ENCODE measurements at places on chromosomes 4 and X. TPM values are rescaled to one million over a fixed set of nuclear protein-coding genes. Genes with fewer than 3 reads are reported as not detected.

DNA sequence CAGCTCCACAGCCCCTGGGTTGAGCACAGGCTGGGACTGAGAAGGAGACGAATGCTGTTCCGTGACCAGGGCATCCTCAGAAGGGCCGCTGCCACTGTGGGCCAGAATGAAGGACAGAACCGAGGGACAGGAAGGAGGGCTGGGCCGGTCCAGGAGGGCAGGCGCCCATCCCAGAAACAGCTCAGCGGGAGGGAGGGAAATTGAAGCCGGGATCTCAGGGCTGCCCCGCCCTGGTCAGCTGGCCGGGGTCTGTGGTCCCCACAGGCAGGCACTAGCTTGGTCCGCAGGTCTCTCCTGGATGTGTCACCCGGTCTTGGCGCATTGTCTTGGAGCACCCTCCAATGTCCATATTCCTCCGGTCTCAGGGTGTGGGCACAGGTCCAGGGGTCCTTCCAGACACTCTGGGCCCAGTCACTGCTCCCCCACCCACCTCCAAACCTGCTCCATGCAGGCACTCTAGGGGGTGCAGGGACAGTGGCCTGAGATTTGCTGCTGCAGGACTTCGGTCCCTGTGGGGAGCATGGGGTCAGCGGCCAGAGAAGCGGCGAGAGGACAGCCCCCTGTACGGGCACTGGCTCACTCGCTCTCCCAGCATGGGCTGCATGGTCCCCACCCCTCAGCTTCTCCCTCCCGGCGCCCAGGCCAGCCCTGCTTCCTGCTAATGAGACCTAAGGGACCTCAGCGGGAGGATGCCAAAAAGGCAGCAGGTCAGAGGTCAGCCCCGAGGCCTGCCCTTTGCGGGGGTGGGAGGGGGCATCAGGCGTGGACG is 23.9 kb upstream of the MXD4 start:
- DNase-seq, result no peak

Gene ZNF157
- 0.20 TPM for total RNA-seq

- no peak for DNase-seq
Observed at GRCh38 chrX:99480728-99481127, 929.3 kb downstream of the PCDH19 start.

DNA sequence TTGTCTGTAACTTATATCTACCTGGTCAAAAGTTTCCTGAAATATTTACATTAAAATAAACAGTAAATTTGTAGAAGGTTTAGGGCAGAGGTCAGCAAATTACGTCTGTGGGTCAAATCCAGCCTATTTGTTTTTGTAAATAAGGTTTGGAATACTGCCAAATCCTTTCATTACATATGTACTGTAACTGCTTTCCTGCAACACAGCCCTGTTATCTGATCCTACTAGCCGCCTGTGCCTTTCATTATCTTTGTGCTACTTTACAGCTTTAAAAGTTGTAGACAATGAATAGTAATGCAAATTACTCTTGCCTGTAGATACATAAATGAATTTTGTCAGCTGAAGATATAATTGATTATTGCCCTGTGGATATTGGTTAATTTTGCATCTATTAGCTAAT is 369.6 kb upstream of the SLC7A11 start:
- DNase-seq, result no peak

Gene HPGD
- total RNA-seq, result 45.4 TPM

- no peak for DNase-seq
Observed at GRCh38 chr4:2587213-2587823, 50.9 kb downstream of the FAM193A start.

DNA sequence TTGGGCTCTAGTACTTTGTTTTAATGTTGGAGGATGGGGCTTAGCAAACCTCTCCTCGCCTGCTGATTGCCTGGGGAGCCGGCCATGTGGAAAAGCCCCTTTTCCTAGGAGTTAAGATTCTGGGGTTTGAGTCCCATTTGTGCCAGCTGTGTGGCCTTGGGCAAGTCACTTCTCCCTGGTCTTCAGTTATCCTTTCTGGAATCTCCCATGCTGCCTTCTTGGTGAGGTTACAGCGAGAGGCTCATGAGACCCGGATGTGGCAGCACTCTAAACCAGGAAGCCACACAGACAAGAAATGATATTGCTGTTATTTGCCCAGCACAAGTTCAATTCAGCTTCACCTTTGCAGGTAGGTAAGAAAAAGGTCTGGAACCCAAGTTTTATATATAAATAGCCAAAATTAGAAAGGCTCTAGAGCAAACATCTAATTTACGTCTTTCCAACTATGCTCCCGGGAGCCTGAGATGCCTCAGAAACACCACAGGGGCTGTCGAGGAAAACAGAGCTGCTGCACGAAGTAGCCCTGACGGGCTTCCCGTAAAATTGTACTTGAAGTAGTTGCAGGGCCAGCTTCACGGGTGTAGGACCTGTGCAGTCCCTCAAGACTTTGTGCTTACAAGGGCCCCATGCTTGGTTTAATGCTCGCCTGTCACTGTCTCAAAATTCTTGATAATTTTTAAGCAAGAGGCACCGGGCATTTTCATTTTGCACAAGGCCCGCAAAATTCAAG is 8.3 kb upstream of the SASH3 start:
- DNase-seq, result no peak

Measured in left lung (tissue), 14 donors.